ENCODE measurements at places on chromosomes 1 and 21.

DNA sequence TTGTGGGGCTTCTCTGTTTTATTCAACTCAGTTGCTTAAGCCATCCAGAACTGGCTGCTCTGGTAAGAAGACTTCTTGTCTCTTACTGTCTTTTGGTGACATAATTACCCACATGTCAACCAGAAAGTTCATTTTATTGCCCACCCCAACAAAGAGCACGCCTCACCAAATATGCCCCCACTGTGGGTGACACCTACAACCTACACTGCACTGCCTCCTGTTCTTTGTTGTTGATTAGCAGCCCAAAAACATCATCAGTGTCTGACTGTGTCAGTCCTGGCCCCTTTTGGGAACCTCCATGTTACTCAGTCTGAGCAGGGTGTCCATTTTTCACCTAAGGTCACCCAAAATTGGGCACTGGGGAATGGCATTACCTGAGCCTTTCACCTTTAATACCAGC, 49.3 kb downstream of the ZNF678 start:
- no peak for DNase-seq

GRCh38 chr21:38325731-38326420, 69.1 kb downstream of the KCNJ15 start:
- DNase-seq: no peak

- DNase-seq: no peak
Measured at GRCh38 chr1:154697710-154698109, 89.7 kb upstream of the ADAR start.

GRCh38 chr1:204726478-204726877, 40.9 kb upstream of the LRRN2 start:
- no peak for DNase-seq

- no peak for DNase-seq
Measured at GRCh38 chr1:204979891-204980649, 62.9 kb upstream of the CNTN2 start.

GRCh38 chr21:46475296-46475695, 16.6 kb downstream of the DIP2A start:
- no peak for DNase-seq

- no peak for DNase-seq
Measured at GRCh38 chr1:235161685-235162327, 756 bp upstream of the RBM34 start.

DNA sequence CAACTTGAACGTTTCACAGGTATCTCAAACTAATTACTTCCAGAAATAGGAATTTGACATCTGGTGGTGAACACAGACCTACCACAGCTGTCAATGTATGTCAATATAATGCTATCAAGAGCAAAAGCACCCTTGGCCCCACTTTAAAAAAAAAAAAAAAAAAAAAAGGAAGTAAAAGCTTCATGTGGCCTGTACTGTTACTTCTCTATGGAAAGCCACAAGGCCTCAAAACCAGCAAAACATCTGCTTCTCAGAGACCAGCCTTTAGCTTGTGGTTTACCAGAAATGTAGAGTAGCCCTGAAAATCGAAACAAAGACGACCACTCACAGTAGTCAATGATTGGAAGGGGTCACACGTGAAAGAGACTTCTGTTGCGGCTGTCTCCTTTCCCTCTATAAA, 109.6 kb downstream of the SLC45A1 start:
- DNase-seq: peak; percentile 96

DNA sequence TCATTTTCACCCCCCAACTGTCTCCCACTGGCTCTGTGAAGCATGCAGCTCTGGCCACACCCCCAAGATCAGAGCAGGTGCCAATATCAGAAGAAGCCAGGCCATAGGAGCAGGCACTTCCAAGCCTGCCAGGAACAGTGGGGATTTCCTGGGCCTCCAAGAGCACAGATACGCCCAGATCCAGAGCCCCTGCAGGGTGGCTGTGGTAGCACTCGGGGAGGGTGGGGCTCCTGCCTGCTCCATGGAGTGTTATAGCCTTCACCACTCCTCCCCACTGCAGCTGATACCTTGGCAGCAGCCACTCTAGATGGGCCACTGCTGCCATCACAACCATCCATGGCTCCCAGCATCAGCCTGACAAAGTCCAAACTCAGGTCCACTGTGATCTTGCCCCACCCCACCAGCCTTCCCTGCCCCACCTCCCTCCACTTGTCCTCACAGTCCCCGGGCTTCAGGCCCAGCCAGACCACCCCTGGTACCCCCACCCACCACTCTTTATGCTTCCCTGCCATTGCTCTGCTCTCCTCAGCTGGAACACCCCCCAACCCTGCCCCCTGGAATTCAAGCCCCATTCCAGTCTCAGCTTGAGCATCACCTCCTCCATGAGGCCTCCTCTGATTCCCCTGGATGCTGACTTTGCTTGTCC, 448.3 kb downstream of the MATN1 start:
- DNase-seq: no peak

- no peak for DNase-seq
Measured at GRCh38 chr1:118421868-118422350, 236.9 kb upstream of the SPAG17 start.

DNA sequence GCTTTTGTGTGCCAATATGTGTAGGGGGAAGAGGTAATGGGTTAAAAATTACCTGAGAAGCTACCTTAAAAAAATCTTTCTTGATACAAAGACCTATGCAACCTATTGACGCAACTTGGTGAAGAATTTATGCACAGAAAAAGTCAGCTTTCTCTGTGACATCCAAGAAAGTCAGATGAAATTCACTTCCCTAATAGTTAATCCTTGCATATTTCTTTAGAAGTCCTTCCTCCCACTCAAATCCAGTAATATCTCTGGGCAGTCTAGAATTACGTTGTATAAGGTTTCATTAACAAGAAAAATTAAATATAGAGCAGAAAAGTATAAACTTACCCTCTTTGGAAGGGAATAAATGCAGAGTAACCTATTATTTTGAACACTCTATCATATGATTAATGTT, 2.9 kb downstream of the UBAP2L start:
- no peak for DNase-seq

GRCh38 chr1:84971957-84972356, 25.0 kb downstream of the MCOLN2 start:
- no peak for DNase-seq

GRCh38 chr1:151862604-151863003, 9.1 kb upstream of the THEM5 start:
- peak; percentile 77 for DNase-seq

DNA sequence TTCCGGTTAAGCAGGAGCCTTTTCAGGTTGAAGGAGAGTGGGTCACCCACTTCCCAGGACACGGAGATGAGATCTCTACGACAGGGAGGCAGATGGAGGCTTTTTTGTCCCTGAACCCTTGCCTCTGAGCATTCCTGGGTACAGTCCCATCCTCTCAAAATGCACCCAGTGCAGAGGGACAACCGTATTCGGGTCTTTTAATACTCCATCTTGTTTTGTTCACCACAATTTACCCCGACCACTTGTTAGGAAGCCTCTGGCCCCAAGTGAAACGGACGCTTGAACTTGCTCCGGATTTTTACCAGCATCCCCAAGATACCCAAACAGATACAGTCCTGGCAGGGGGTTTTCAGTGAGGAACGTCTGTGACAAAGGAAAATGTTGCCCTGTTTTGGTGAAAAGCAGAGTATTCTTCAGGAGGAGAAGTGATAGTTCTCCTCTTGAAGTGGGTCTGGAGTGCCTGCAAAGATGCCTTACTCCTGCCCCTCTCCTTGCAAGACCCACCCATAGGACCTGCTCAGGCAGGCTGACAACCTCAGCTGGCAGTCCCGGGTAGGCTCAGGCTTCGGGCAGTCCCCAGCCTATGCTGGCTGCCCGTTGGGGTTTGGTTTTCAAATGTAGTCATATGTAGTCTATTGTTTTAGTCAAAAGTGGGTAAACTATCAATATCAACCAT, 669 bp upstream of the ARL8A start:
- DNase-seq: peak; percentile 62

GRCh38 chr1:11628767-11629166, 25.5 kb downstream of the FBXO2 start:
- DNase-seq: no peak

DNA sequence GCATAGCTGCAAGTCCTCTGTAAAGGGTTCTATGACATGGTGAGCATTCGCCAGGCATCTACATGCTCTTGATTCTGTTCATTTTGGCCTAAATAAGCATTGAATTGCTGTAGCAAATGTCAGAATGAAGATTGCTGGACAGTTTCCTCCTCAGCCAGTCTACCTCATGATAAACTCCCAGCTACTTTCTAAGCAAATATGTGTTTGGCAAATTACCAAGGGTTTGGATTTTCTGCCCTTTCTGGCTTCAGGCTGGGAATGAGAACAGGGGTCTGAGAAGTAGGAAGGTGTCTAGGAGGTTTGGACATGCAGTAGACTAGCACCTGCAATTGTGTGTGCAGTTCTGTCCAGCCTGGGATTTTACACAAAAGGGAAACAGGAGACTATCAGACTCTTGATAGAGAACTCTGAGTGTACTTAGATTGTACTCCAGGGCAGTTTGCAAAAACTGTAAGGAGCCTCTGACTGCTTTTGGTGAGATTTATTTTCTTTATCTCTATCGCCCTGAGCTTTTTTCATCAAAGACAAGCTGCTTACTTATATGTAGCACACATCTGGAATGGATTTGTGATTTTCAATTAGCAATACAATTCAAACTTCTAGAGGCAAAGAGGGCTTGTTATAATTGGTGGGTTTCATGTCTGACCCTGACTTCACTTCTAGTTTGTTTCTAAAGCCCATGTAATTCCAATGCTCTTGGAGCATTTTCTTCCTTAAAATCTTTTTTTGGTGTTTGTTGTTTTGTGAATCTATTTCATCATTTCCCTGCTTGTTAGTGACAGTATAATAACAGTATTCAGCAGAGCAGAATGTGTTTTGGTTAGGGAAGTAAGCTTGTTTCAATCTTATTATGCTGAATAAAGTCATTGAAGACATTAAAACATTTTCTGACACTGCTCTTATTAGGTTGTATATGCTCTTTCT, 150.8 kb downstream of the VPS13D start:
- no peak for DNase-seq

GRCh38 chr1:177044390-177044789, 120.1 kb downstream of the ASTN1 start:
- DNase-seq: no peak

DNA sequence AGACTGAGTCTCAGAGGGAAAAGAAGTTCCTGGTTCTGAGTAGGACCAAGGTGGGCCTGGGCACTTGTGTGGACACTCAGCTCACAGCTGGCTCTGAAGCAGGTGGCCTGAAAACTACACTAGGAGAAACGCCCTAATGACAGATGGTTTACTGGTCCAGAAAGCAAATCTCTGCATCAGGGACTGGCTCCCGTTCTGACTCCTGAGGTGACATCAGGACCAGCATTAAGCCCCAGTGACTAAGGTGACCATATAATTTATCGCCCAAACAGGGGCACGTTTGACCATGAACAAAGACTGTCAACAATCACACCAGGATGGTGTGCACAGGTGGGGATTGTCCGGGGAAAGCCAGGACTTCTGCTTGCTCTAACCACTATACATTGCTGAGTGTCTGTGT, 12.2 kb upstream of the CD34 start:
- DNase-seq: no peak

DNA sequence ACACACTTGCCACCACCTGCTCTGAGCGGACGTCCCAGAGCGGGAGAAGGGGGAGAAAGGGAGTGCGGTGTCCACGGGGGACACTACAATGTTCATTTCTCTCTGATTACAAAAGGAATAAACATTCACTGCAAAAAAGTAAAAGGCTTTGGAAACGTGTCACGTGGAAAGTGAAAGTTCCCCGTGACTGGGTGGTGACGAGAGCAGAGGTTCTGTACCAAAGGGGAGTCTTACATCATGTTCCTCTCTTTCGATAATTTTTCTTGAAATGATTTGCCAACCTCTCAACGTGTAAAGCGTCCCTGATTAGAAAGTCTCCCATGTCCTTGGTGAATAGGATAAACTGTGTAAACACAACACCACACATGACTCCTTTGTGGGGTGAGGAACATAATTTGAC, 22.0 kb upstream of the PRDM15 start:
- DNase-seq: no peak

GRCh38 chr1:171715813-171716251, 26.0 kb downstream of the VAMP4 start:
- peak; percentile 60 for DNase-seq

GRCh38 chr1:66374148-66374547, 159.8 kb upstream of the SGIP1 start:
- DNase-seq: no peak

GRCh38 chr1:230631477-230631876, 10.8 kb upstream of the COG2 start:
- no peak for DNase-seq

DNA sequence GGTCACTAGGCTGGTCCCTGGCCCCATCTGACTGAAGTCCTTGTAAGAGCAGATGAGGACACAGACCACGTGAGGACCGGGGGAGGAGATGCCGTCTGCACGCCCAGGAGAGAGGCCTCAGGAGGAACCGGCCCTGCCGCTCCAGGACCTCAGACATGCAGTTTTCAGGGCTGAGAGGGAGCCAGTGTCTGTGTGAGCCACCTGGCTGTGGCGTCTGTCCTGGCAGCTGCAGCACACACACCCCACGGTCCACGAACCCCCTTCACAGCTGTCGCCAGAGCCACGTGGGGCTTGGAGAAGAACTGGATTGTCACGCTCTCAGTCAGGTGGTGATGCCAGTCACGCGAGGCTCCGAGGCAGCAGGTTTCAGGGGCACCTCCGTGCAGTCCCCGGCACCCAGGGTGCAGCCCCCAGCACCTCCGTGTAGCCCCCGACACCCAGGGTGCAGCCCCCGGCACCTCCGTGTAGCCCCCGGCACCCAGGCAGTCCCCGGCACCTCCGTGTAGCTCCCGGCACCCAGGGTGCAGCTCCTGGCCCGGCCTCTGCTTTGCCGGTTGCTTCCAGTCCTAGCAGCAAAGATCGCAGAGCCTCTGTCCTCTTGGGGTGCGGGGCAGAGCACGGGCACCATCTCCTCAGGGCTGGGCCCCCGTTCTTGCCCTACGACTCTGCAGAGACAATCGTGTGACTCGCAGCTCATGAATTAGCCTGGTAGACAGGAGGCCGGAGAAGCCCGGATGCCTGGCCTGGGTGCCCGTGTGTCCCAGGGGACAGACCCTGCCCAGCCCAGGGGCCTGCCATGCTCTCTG, 19.0 kb upstream of the SUMO3 start:
- DNase-seq: peak; percentile 88

- DNase-seq: no peak
Measured at GRCh38 chr1:184299406-184299790, 87.4 kb upstream of the C1orf21 start.

All from OCI-M1 (cell line).